ENCODE measurements at places on chromosomes 5 and 9.

DNA sequence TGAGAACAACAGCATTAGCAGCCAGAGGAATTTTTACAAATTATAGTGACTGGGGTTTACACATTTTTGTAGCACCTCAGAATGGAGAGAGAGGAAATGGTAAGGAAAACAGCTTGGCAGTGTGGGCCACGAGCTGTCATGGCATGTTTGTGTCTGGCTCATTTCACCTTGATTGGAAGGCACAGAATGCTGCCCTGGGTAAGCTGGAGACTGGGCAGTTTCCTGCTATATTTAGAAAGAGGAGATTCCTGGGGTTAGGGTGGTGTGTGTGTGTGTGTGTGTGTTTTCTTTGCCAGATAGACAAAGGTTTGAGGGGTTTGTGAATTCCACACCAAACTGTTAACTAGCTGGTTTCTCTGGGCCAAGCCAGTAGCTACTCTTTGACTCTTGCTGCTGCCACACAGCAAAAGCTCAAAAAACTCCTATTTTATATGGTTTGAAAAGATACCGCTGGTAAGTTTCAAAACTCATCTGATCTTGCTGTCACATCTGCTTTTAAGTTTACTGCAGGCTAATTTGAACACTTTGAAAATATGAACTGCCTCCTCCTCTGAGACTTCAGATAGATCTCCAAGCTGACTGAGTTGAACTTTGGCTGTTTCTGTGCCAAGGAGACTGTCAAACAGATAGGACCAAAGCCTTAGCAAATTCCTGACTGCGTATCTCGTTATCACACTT is 9.1 kb downstream of the ARHGAP26 start:
- H3K4me3 ChIP-seq, result no peak overlapping the region
- H3K36me3 ChIP-seq, result peaks cover 4% of the 10 kb centered on the region
- H3K27me3 ChIP-seq, result peaks cover 2% of the 10 kb centered on the region
- H3K27ac ChIP-seq, result no peak overlapping the region

DNA sequence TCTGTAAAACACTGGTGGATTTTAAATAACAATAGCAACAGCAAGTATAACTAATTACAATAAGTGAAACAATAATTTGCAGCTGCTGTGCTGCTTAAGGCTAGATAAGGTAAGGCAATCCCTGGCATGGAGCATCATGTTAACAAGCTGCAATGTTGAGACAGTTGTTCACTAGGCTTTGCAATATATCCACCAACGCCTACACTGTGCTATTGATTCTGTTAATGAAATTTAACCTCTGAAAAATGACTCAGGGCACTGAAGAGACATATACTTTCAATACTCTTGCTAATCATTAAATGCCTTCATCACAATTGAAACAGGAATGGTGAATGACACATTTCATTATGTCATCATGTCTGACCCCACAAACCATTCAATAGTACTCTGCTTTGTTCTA is 255.0 kb downstream of the EFNA5 start:
- H3K27ac ChIP-seq, result no peak overlapping the region
- no peaks in the 10 kb centered on the region for H3K36me3 ChIP-seq
- H3K4me3 ChIP-seq, result no peak overlapping the region
- H3K27me3 ChIP-seq, result peaks cover 12% of the 10 kb centered on the region
- no peak for DNase-seq

GRCh38 chr5:170450061-170450669 is 53.7 kb upstream of the KCNIP1 start:
- no peak overlapping the region for H3K4me3 ChIP-seq
- DNase-seq, result no peak
- H3K27me3 ChIP-seq, result peaks cover 8% of the 10 kb centered on the region
- no peaks in the 10 kb centered on the region for H3K4me1 ChIP-seq

GRCh38 chr5:114924769-114925168 is 244.9 kb downstream of the TRIM36 start:
- no peaks in the 10 kb centered on the region for H3K36me3 ChIP-seq
- H3K27ac ChIP-seq, result no peak overlapping the region
- H3K4me3 ChIP-seq, result no peak overlapping the region

DNA sequence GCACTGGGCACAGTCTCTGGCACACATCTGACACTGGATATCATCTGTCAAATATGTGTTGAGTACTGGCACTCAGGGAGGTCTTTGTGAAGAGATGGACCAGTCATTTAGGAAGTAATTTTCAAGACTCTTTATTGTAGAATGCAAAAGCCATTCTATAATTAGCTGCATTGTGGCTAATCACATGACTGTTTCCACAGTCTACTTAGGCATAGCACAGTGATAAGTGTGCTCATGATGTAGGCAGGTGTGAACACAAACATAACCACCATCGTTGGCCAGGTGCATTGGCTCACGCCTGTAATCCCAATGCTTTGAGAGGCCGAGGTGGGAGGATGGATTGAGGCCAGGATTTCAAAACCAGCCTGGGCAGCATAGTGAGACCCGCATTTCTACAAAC is 62.2 kb downstream of the CFAP77 start:
- no peak overlapping the region for H3K4me3 ChIP-seq
- DNase-seq, result no peak
- no peaks in the 10 kb centered on the region for H3K4me1 ChIP-seq

DNA sequence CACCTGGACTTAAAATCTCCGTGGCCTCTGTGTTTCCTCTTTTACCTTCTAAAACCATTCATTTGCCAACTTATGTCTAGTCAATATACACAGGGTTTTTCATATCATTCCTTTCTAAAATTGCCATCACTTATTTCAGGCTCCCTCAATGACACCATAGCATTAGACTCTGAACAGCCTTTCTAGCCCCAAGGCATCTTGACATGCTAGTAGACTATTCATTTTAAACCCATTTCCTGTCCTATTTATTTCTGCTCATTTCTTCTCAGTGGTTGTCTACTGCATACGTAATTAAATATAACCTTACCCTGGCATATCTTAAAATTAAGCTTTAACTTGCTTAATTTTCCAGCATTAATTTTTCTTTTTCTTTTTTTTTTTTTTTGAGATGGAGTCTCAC is 83.2 kb downstream of the PHAX start:
- H3K4me1 ChIP-seq, result peaks cover 29% of the 10 kb centered on the region
- DNase-seq, result no peak
- no peaks in the 10 kb centered on the region for H3K36me3 ChIP-seq
- H3K4me3 ChIP-seq, result no peak overlapping the region

DNA sequence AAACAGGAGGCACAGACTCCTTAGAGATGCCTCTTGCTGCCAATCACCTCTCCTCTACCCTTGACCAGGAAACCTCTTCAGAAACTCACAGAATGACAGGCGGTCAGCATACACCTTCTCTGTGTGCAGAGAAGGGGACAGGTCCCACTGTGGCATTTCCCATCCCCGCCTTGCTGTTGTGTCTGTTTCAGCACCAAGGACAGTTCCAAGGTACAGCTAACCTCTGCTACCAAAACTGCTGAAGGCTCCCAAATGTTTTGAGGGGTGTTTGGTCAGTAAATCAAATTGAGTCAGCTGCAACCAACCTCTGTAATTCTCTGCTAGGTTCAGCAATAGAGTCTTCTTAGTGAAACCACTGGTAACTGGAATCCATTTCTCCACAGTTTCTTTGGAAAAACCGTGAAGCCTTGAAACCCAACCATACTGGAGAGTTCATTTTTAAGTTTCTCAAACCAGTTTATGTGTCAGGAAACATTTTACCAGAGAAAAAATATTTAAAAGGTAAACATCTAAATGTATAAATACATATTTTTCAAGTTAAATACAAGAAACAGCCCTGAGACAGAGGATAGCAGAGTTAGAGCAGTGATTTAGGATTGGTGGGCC is 122.0 kb downstream of the DRD1 start:
- H3K36me3 ChIP-seq, result no peaks in the 10 kb centered on the region
- no peak for DNase-seq
- H3K27ac ChIP-seq, result no peak overlapping the region

DNA sequence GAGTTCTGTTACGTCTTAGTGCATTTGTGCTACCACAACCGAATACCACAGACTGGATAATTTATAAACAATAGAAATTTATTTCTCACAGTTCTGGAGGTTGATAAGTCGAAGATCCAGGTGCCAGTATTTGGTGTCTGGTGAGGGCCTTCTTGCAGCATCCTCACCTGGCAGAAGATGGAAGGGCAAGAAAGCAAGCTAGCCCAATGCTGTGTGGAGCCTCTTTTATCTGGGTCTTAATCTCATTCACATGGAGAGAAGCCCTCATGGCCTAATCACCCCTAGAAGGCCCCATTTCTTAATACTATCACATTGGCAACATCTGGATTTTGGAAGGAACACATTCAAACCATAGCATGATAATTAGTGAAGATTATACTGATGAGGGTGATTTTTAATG is 159.3 kb downstream of the CHSY3 start:
- H3K27me3 ChIP-seq, result no peaks in the 10 kb centered on the region
- no peaks in the 10 kb centered on the region for H3K36me3 ChIP-seq
- no peak for DNase-seq
- no peak overlapping the region for H3K27ac ChIP-seq
- H3K4me1 ChIP-seq, result no peaks in the 10 kb centered on the region
- H3K4me3 ChIP-seq, result no peak overlapping the region

GRCh38 chr5:11815481-11815880 is 88.8 kb downstream of the CTNND2 start:
- DNase-seq, result no peak
- H3K4me3 ChIP-seq, result no peak overlapping the region
- H3K27me3 ChIP-seq, result no peaks in the 10 kb centered on the region
- H3K4me1 ChIP-seq, result no peaks in the 10 kb centered on the region

DNA sequence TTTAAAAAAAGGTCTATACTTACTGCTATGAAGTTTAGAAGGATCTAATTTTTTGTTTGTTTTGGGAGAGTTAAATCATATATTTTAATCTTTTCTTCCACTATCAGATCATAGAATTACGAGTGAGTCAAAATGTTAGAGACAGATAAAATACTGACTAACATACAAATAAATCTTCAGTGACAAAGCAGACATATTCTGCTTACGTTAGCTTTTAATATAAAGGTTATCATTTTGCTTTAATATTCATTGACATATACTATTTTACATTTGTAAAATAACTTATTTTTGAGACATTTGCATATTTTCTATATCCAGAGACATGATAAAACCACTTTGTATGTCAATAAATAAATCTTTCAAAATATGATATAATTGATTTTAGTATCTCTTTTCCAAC is 64.6 kb upstream of the GABRA1 start:
- H3K27ac ChIP-seq, result no peak overlapping the region
- no peaks in the 10 kb centered on the region for H3K36me3 ChIP-seq
- no peaks in the 10 kb centered on the region for H3K4me1 ChIP-seq
- no peak for DNase-seq

- H3K4me1 ChIP-seq, result no peaks in the 10 kb centered on the region
- no peak for DNase-seq
- no peaks in the 10 kb centered on the region for H3K36me3 ChIP-seq
- H3K4me3 ChIP-seq, result no peak overlapping the region
Observed at GRCh38 chr9:79286992-79287707, 284.6 kb upstream of the TLE4 start.

DNA sequence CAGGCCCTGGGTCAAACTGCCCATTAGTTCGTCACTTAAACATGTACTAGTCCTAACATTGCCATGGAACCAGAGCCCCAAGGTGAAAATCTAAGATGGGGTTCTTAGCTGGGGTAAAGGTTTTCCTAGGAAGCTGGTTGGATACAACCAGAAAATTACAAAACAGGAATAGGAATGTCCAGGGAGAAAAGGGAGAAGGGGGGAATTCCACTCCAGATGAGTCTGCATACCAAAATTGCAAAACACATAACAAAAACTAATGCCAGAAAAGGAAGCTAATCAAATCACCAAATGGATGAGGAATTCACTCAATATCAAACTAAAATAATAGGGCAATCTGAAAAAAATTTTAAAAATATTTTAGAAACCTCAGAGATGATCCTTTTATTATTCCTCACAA is 396.2 kb downstream of the EFNA5 start:
- no peak overlapping the region for H3K4me3 ChIP-seq
- H3K36me3 ChIP-seq, result no peaks in the 10 kb centered on the region
- no peaks in the 10 kb centered on the region for H3K4me1 ChIP-seq
- no peak overlapping the region for H3K27ac ChIP-seq
- DNase-seq, result no peak

Data from activated T-helper 1 cell treated with anti-CD3 and anti-CD28 coated beads, Interleukin-12 subunit alpha, Interleukin-12 subunit beta, Interleukin-2, Interleukin-4 antibody, amounts not matched to agents 30 ng/mL and 10 ng/mL and 1 ng/mL, durations not matched to agents 14 hours and 24 hours and 36 hours (primary cell).